ENCODE measurements at places on chromosomes 13 and 19. TPM values are rescaled to one million over a fixed set of nuclear protein-coding genes. Genes with fewer than 3 reads are reported as not detected.
A peak's percentile ranks its signal among the peaks of the same experiment; 100 is the strongest.

DNA sequence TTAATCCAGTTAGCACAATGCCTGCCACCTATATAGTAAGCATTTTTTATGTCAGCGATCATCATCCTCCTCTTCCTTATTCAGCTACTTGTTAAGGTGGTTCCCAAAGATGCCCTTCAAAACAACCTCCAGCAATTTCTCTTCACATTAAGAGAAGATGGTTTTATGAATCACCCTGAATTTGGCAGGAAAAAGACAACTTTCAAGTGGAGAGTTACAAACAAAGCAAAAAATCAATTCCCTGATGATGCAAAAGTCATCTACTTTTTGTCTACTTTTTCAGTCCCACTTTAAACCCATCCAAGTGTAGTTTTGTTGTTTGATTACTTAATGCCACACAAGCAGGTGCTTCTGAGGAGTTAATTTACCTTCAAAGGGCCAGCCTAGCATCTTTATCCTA is 139.1 kb upstream of the SERP2 start:
- peaks cover 19% of the 10 kb centered on the region for H3K4me1 ChIP-seq
- no peak overlapping the region for H3K4me3 ChIP-seq
- no peak overlapping the region for H3K27ac ChIP-seq
- DNase-seq = no peak
- no peaks in the 10 kb centered on the region for H3K27me3 ChIP-seq

GRCh38 chr13:32497589-32497988 is 41.0 kb downstream of the N4BP2L2 start:
- DNase-seq = no peak
- no peak overlapping the region for H3K27ac ChIP-seq
- H3K36me3 ChIP-seq = peaks cover 8% of the 10 kb centered on the region
- H3K4me3 ChIP-seq = no peak overlapping the region
- H3K27me3 ChIP-seq = no peaks in the 10 kb centered on the region

- peak; percentile 78 for DNase-seq
- H3K4me3 ChIP-seq = peak overlapping the region; percentile 26
- H3K27me3 ChIP-seq = no peaks in the 10 kb centered on the region
- peak overlapping the region; percentile 93 for H3K27ac ChIP-seq
Measured at GRCh38 chr13:93248627-93249047, 22.0 kb downstream of the GPC6 start.

GRCh38 chr19:10800488-10800887 is 35.5 kb downstream of the TMED1 start:
- no peak for DNase-seq
- peaks cover 17% of the 10 kb centered on the region for H3K36me3 ChIP-seq
- H3K4me3 ChIP-seq = no peak overlapping the region
- no peaks in the 10 kb centered on the region for H3K4me1 ChIP-seq

- peak overlapping the region; percentile 67 for H3K4me3 ChIP-seq
- H3K4me1 ChIP-seq = peaks cover 20% of the 10 kb centered on the region
- peak overlapping the region; percentile 84 for H3K27ac ChIP-seq
- DNase-seq = no peak
- no peaks in the 10 kb centered on the region for H3K27me3 ChIP-seq
Measured at GRCh38 chr19:14433554-14434501, 722 bp downstream of the PKN1 start.

The SIGLEC8 gene
- not detected for total RNA-seq

DNA sequence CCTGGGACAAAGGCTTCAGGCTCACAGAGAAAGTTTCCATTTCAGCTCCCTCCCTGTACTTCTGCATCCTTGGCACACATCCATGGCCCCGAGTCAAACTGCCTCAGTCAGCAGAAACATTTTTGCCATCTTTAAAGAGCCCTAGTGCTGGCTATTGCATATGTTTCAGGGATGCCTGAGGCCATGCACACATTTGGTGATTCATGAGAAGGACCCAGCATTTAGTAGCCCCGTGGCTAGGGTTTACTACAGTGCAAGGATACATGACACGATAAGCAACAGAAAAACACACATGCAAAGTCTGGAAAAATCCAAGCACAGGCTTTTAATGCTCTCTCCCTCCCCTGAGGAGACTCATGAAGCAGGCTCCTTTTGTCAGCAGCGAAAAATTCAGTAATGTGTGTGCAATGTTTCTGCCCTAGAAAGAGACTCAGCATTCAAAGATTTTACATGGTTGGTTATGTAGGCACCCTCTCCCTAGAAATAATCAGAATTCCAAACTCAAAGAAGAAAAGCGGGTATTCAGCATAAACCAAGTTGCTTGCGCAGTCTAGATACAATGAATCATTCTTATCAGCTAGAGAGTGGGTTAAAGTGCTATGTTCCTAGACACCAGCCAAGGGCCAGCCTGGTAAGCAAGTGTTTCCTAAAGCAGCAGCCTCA is 17.6 kb downstream of the ACOD1 start:
- peak overlapping the region; percentile 72 for H3K27ac ChIP-seq
- H3K27me3 ChIP-seq = peaks cover 4% of the 10 kb centered on the region
- peaks cover 2% of the 10 kb centered on the region for H3K36me3 ChIP-seq
- peaks cover 21% of the 10 kb centered on the region for H3K4me1 ChIP-seq

The VSIG10L gene
- total RNA-seq = 5.4 TPM

The TMEM238 gene
- total RNA-seq = 0.59 TPM

The TINCR gene
- total RNA-seq = 2.0 TPM

GRCh38 chr19:30752201-30752600 is 380.0 kb downstream of the ZNF536 start:
- H3K4me1 ChIP-seq = no peaks in the 10 kb centered on the region
- no peaks in the 10 kb centered on the region for H3K27me3 ChIP-seq
- no peak for DNase-seq
- no peak overlapping the region for H3K27ac ChIP-seq

The PLVAP gene
- total RNA-seq = 0.44 TPM

- DNase-seq = no peak
- no peak overlapping the region for H3K27ac ChIP-seq
- peaks cover 5% of the 10 kb centered on the region for H3K27me3 ChIP-seq
- H3K36me3 ChIP-seq = no peaks in the 10 kb centered on the region
- H3K4me1 ChIP-seq = peaks cover 14% of the 10 kb centered on the region
- no peak overlapping the region for H3K4me3 ChIP-seq
Measured at GRCh38 chr13:76266561-76266960, 619.6 kb downstream of the KCTD12 start.

The ZNF616 gene
- 12.8 TPM for total RNA-seq

The ZNF14 gene
- 5.0 TPM for total RNA-seq

The FOXA3 gene
- not detected for total RNA-seq

The IFNL3 gene
- total RNA-seq = not detected

The SBK3 gene
- total RNA-seq = not detected

The ZGLP1 gene
- 6.2 TPM for total RNA-seq

Data from chondrocyte (in vitro differentiated cells).